GM12865 (cell line): ENCODE measurements at places on chromosomes 3 and 15.

- no peak for DNase-seq
These were observed 27.0 kb downstream of the TM4SF4 start for GRCh38 chr3:149501524-149501923.

DNA sequence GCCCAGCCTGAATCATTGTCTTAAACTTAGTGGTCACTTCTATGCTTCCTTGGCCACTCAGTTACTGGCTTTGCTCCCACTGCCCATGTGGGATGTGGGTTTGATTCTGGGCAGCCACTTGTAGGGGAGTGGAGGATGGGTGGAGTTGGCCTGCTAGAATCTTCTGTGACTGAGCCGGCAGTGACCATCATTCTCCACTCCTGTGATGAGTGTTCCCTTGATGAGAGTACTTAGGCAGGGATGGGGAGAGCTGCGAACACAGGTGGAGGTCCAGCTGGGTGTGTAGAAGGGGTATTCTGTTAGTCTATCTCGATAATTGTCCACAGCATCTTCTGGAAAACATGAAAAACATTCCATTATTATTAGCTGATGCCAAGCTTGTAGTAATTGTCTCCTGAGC lies 8.0 kb downstream of the TM6SF1 start:
- no peak for DNase-seq

DNA sequence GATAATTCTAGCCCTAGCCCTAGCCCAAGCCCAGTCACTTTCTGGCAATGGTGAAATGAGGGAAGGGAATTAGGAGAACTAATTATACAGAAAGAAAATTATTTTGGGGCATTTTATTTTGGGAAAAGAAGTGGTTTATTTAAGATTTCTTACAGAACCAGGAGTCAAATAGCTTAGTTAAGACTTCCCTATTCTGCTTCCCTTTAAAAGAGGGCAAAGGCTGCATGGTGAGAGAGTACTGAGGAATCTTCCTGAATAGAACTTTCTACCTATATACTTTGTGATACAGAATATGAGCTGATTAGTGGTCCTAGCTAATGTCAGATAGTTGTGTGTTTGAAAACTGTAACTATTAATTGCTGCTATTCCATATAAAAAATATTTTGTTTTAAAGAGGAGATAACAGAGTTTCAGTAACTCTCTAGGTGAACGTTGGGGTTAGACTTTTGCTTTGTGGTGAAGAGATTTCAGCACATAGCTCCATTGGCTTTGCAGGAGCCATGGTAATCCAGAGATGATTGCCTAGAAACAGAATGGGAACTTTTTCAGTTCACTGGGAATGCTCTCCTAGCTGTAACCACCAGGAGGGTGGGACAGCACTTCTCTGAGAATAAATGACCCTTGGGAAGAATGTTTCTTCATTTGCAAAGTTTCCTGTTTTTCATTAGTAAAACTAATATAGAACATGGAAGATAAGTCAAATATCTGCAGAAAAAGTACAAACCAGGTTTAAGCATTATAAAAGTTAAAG lies 5.3 kb upstream of the GCSAM start:
- DNase-seq, result no peak

DNA sequence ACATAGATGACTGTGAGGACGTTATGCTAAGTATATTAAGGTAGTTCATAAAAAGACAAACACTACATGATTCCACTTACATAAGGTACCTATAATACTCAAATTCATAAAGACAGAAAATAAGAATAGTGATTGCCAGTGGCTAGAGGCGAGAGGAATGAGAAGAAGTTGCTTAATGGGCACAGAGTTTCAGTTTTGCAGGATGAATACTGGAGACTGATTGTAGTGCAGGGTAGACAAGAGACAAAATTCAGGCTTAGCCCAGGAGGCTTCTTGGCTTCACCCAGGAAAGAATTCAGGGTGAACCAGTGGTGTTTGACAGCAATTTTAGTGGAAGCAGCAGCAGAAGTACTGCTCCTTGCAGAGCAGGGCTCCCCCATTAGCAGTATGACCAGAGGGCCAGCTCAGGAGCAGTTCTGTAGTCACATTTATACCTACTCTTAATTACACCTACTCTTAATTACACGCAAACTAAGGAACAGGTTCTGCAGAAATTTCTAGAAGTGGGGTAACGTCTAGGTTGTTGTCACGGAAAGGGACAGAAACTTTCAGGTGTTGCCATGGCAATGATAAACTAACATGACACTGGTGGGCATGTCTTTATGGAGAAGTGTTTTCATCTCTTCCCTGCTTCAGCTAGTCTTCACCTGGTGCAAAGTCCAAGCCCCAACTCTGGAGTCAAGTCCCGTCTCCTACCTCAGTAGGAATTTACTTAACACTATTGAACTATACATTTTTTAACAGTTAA lies 55.2 kb downstream of the TBL1XR1 start:
- DNase-seq, result peak; percentile 18

GRCh38 chr15:25469377-25469776 lies 30.6 kb upstream of the UBE3A start:
- no peak for DNase-seq

DNA sequence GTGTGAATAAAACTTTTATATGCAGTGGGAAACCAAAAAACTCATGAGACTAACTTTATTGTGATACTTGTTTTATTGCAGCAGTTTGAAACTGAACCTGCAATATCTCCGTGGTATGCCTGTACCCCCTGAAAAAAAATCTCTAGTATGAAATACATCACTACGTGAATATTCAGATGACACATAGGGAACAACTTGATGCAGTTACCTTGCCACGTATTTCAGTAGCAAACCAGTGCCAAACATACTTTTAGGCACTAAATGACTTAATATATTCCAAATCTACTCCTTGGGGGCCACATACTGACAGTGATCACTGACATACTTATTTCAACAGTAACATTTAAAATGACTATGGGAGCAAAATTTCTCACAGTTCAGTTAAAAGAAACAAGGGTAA lies 13.8 kb downstream of the CRBN start:
- DNase-seq, result no peak

GRCh38 chr3:115470254-115470653 lies 153.1 kb upstream of the GAP43 start:
- no peak for DNase-seq

- DNase-seq, result peak; percentile 2
These were observed at the start of gene ACKR4 for GRCh38 chr3:132596816-132597433. Gene ACKR4, plus strand, starts transcription at chr3:132597270. Its CDS starts 3,128 bp downstream, at chr3:132600398.

DNA sequence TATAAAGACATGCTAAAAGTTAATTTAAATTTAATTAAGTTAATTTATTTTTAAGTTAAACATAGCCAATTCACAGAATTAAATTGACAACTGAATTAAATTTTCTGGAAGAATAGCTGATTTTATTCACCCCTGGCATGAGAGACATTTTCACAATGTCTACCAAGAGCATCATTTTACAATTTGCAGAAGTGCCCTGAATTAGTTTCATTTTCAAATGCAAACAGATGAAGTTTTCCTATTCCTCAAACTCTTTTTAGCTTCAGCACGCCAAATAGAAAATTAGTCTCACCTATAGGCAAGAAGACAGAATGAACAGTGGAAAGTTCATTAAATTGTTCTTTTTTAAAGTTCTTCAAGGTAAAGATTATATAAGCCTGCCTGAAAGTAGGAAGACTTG lies 259.3 kb downstream of the ZBBX start:
- no peak for DNase-seq

GRCh38 chr3:179953993-179954870 lies 82.5 kb downstream of the PEX5L start:
- peak; percentile 37 for DNase-seq

DNA sequence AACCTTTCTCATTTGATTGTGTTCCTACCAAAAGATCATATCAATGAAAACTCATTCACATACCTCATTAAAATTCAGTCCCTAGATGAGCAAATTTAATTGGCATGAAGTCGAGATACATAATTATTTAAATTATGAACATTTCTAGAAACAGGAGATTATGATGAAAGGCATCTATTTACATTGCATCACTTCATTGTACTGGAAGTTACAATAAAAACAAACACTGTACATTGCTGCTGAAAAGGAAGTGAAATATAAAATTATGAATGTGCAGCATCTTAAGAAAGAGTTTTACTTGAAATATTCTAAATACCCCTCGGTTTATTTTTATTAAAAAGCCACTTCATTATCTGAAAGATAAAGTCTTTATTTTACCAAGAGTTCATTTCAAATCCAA lies 163.4 kb upstream of the ZNF385D start:
- no peak for DNase-seq

DNA sequence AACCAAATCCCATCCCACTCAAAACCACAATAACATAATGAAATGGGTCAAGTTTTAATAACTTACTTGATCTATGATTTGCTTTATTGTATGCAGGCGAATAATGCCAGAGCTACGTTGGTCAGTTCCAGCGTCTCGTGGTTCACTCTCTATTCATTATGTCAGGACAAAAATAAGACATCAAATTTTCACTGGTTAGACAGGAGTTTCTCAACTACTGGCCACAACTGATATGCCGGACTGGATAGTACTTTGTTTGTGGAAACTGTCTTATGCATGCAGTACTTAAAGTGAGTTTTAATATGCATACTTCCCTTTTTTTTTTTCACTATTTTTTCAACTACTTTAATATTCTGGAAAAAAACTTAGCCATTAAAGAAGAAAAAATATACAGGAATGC lies 94.4 kb downstream of the TJP1 start:
- DNase-seq, result no peak

DNA sequence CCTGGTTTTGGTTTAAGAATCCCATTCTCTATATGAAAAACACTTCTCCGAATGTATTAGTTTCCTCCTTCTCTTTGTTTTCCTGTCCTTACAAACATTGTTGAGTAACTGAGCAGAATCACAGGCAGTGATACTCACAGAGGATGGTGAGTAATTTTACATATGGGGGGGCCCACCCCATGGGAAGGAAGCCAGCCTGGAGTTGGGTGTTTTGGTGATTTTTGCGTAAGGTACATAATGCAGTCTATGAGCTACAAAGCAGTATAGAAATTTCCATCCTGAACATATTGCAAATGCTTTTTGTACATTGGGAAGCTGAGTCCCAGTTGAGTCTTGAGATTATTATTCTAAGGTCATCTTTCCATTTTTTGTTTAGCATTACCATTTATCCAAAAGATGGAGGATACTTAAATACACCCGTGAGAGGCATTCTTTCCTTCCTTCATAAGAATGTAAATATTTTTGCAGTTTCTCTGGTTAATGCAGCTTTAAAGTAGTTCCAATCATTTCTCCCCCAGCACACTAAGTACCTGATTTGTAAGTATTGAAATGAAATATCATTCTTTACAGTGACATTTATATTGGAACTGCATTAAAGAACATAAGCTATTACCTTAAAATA lies 476.8 kb downstream of the AGBL1 start:
- DNase-seq, result no peak

DNA sequence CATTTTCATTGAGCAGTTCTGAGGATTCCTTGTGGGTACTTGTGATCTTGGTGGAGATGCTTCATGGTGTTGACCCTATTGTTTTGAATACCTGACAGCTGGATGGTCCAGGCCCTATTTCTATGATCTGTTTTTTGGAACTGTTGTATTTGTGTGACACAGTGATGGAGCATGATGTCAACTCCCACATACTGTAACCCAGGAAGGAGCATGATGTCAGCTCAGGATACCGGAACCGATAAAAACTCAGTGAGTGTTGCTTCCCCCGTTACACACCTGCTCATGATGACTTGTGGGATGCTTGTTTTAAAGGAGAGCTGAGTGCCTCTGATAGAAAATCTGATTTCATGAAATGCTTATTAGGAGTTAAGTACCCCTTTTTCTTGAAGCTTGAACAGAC lies 45.1 kb downstream of the ZBTB38 start:
- DNase-seq, result no peak

DNA sequence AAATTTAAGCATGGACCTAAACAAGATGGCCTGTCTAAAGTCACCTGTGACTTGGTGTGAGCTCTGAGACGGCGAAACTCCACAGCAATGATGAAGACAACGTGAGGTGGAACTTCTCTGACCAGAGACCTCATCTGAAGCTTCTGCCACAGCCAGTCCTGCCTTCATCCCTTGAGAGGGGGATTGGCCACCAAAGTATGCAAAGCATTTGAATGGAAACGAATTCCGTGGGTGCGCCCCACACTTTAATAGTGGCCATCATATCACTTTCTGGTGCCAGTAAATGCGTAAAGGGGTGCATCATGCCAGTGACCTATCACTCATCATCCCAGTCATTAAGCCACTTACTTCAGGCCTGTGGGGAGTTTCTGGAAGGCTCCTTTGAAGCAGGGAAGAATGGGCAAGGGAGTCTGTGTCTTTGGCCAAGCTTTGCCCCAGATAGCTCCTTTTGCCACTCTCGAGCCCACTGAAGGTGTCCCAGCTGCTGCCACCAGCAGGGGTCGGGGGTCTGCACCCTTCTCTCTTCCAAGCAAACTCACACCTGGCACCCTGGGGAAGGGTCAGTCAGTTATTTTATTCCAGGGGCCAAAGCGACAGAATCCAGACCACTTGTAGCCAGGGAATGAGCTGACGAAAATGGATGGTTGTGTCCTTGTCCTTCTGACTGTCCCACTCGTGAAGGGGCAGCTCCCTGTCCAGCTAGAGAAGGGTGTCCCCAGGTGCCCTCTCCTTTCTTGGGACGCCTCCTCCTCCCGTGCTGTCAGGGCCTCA lies 17.7 kb downstream of the MUC20 start:
- no peak for DNase-seq

DNA sequence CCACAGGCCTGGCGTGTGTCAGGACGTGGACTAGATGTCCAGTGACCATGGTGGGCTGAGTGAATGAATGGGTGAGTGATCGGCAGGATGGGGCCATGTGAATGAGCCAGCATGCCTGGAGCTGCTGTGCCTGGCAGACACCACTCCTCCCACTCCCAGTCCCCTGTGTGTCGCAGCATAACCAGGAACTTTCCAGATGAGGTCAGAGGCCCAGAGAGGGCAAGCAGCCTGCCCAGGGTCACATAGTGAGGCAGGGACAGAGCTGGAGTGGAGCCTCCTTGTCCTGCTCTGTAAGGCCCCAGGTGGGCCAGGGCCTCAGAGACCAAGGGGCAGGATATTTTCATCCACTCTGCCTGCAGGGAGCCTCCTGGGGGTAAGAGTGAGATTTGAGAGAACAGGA lies 6.4 kb downstream of the IQSEC1 start:
- DNase-seq, result no peak

- DNase-seq, result no peak
These were observed 33.5 kb downstream of the CLDN18 start for GRCh38 chr3:138043266-138044029.

DNA sequence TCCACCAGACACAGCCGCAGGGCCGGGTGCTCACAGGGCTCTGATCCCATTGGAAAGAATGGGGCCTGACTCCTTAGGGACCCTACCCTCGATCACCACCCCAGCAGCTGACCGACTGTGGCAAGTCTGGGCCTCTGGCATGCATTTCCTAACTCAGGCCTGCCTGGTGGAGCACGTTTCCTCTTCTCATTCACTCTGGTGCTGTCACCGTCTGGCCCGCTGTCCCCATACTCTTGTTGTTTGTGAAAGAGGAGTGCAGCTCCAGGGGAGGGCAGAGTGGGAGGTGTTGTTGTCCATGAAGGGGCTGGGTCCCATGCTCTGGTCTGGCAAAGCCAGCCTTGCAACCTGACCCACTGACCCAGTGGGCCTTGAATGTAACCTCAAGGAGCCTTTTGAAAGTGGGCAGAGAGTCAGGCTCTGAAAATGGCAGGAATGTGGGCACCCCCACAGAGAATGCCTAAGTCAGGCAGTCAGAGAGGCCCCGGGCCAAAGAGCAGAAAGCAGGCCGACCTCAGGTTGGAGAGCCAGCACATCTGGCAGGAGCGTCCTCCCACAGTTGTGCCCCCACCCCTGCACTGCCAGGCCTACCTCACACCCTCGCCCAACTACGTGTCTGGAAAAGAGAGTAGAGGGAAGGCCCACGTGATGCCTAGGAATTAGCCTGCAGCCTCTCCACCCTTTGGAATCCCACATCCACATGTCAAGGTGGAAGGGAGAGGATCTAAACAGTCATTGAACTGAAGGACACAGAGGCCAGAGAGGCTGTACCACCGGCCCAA lies 10.9 kb downstream of the SEMA7A start:
- DNase-seq, result peak; percentile 56
